ENCODE measurements at places on chromosomes 2 and 18. TPM values are rescaled to one million over a fixed set of nuclear protein-coding genes. Genes with fewer than 3 reads are reported as not detected.

GPBAR1 gene
- total RNA-seq, result not detected

CNTNAP5 gene
- not detected for total RNA-seq

OXER1 gene
- not detected for total RNA-seq

DNA sequence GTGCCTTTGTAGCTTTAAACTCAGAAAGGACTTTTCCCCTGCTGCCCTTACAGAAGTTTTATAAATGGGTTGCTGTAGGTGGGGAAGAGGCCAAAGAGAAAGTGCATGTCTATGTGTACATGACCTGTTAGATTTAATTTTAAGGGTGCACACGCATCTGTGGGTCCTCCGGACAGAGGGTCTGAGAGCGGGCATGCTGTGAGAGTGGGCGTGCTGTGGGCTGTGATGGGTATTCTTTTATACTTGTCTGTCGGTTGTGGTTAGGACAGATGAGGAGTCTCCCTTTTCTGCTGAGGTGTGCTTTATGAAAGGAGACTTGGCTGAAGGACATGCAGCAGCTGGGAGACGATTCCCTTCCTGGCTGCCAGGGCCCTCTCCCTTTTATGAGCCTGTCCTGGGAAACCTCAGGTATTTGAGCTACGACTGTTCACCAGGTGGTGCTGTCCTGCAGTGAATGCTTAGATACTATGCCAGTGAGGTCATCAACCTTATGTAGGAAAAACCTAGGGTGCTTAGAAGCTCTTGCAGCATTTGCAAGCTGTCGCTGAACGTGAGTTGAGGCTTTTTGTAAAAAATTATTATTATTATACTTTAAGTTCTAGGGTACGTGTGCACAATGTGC lies 67.5 kb downstream of the TANC1 start:
- peak; percentile 84 for DNase-seq

DNA sequence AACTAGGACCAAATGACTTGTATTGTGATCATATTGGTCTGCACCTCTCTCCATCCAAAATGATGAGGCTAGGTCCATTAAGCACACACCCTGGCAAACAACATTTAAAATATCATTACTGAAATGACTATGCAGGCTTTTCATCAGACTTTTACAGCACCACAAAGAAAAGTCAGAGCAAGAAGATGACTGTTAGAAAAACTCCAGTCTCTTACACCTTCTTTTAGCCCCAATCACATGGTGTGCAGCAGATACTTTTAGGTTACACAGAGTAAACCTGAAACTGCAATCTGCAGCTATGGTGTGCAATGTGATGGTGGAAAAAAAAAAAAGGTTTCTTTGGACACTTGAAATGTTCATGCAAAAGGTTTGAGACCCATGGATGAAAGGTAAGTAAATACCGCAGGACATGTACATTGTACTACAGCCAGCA lies 5.4 kb upstream of the POLI start:
- DNase-seq, result no peak

- DNase-seq, result no peak
Measured at GRCh38 chr18:31554776-31555175, 36.9 kb upstream of the TTR start.

DNA sequence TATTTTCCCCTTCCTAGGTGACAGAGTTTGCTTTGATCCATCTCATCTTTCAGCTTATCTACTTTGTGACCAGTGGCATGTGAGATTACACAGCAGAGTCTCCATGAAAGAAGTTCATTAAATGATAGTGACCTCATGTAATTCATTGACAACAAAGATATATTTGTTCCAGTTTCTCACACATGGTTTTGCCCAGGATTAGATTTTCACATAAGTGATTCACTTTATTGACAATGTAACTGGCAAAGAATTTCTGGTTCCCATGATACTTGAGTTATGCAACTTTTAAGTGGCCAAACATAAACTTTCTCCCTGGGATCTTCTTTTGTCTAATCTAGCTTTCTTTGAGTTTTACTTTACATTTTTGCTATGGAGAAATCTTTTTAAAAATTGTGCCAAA lies 50.0 kb downstream of the MC4R start:
- no peak for DNase-seq

DNA sequence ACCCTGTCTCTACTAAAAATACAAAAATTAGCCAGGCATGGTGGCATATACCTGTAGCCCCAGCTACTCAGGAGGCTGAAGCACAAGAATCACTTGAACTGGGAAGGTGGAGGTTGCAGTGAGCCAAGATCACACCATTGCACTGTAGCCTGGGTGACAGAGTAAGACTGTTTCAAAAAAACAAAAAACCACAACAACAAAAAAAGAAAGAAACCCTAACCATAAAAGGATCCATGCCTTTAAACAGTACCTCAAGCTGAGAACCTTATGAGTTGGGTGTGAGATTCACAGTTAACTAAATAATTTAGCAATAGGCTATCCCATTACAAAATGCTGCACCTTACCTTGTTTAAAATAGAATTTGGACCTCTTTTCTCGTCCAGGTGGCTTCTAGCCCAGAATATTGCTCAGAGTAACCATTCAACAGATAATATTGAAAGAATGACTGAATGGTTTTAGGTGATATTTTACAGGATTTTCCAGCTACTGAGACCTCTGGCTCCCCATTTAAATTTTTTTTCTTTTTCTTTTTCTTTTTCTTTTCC lies 6.4 kb downstream of the DPYSL5 start:
- no peak for DNase-seq

KCNJ3 gene
- not detected for total RNA-seq

DNA sequence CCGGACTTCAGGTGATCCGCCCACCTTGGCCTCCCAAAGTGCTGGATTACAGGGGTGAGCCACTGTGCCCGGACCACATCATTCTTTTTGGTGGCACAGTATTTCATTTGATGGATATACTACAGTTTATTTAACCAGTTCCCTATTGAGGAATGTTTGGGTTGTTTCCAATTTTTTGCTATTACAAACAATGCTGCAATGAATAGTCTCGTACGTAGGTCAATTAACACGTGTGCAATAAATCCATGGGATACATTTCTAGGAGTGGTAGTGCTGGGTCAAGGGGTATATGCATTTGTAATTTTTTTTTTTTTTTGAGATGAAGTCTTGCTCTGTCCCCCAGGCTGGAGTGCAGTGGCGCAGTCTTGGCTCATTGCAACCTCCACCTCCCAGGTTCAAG lies 28.4 kb upstream of the XPO1 start:
- DNase-seq, result no peak

IL36G gene
- total RNA-seq, result not detected

DNA sequence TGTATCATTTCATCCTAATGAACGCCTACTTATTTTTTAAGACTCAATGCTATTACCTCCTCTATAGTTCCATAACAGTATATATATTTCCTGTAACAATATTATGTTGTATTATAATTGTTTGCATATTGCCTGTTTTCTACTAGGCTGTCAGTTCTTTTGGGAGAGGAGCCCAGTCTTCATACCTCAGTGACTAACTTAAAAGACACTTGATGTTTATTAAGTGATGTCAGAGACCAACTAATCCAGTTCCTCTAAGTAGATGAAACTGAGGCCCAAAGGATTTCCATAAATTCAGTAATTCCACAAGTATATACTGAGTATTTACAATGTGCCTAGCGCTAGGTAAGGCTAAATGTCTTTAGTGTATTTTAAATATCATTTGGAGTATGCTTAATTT lies 48.9 kb upstream of the AAK1 start:
- no peak for DNase-seq

GAL3ST2 gene
- not detected for total RNA-seq

PKDCC gene
- total RNA-seq, result 4.8 TPM

GRCh38 chr2:33673937-33674336 lies 74.8 kb upstream of the FAM98A start:
- DNase-seq, result peak; percentile 8

ZEB2 gene
- total RNA-seq, result 35.0 TPM

RTP5 gene
- not detected for total RNA-seq

ADD2 gene
- total RNA-seq, result 50.5 TPM

GRCh38 chr2:236861944-236862343 lies 223.7 kb upstream of the COPS8 start:
- no peak for DNase-seq

HOXD10 gene
- total RNA-seq, result 18.1 TPM

- DNase-seq, result no peak
Measured at GRCh38 chr2:196944570-196944969, 18.1 kb upstream of the PGAP1 start.

- no peak for DNase-seq
Measured at GRCh38 chr2:23464156-23464555, 79.2 kb downstream of the KLHL29 start.

LMAN1 gene
- total RNA-seq, result 70.6 TPM

GRCh38 chr2:43106559-43107527 lies 119.6 kb downstream of the ZFP36L2 start:
- no peak for DNase-seq

DNA sequence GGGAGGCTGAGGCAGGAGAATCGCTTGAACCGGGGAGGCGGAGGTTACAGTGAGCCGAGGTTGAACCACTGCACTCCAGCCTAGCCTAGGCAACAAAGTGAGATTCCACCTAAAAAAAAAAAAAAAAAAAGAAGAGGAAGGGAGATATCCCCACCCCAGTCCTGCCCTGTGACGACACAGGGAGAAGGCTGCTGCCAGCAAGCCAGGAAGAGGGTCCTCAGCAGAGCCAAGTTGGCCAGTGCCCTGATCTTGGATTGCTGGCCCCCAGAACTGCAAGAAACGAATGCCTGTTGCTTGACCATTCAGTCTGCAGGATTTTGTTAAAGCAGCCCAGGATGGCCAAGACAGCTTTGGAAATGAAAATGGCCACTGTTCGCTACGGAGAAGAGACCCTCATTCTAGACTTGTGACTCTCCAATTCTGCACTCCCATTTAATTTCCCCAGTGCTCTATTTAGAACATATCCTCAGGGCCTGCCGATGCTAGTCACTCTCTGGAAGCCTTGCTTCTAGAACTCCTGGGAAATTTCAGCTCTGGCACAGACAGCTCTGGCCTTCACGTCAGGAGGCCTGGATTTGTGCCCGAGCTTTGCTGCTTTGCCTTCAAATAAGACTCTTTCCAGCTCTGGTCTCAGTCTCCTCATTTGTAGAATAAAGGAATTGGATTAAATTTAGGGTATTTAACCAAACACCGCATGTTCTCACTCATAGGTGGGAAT lies 15.7 kb upstream of the AMMECR1L start:
- DNase-seq, result no peak

GRCh38 chr2:241873081-241873802 lies 3.7 kb downstream of the RTP5 start:
- no peak for DNase-seq

B4GALT6 gene
- total RNA-seq, result 17.5 TPM

- peak; percentile 23 for DNase-seq
Measured at GRCh38 chr18:75429975-75430374, 2.5 kb upstream of the SMIM21 start.

DNA sequence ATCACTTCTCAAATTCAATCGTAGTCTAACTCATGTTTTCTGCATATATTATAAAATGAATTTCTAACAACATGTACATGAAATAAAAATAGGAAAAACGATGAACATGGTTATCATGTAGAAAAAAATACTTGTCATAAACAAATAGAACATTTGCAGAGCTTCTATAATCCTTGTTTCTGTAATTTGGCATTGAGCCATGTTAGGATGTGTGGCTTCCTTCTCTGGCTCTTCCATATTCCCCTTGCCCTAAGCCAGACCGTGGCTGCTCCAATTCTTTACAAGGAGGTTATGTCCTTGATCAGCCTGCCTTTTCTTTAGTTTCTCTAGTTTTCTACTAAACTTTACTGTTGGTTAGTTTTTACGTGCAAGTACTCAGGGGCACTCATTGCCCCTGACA lies 155.3 kb downstream of the COL6A3 start:
- no peak for DNase-seq

DNA sequence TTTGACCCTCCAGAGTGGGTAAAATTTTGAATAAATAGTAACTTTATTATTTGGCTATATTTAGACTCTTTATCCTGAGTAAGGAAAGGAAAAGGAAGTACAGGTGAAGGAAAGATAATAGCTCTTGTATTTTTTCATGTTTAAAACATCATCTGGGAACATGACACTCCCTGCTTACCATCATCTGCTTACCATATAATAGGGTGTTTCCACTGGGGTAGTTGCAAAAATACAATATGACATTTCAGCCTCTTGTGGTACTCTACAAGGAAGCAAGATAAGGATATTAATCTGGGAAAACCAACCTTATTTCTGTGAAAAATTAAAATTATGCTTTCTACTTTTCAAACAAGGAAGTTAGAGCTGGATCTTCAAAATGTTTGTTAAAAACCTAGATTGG lies 9.9 kb downstream of the RELCH start:
- DNase-seq, result no peak

IL1R2 gene
- total RNA-seq, result not detected

PARD3B gene
- total RNA-seq, result 3.7 TPM

KRTCAP3 gene
- total RNA-seq, result not detected

CPO gene
- not detected for total RNA-seq

DNA sequence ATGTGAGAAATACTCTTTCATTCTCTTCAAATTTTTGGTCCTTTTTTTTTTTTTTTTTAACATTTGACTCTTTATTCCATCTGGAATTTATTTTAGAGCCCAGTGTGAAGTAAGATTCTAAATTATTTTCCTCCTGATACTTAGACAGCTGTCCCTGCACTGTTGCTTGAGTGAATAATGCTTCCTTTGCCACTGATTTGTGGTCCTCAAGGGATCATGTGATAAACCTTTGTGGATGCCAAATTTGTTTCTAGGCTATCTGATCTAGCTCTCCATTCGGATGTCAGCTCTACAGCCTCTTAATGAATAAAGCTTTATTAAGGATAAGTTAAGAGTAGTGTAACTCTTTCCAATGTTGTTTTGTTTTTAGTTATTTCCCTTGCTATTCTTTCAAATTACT lies 142.3 kb downstream of the SMAD7 start:
- DNase-seq, result no peak

DNA sequence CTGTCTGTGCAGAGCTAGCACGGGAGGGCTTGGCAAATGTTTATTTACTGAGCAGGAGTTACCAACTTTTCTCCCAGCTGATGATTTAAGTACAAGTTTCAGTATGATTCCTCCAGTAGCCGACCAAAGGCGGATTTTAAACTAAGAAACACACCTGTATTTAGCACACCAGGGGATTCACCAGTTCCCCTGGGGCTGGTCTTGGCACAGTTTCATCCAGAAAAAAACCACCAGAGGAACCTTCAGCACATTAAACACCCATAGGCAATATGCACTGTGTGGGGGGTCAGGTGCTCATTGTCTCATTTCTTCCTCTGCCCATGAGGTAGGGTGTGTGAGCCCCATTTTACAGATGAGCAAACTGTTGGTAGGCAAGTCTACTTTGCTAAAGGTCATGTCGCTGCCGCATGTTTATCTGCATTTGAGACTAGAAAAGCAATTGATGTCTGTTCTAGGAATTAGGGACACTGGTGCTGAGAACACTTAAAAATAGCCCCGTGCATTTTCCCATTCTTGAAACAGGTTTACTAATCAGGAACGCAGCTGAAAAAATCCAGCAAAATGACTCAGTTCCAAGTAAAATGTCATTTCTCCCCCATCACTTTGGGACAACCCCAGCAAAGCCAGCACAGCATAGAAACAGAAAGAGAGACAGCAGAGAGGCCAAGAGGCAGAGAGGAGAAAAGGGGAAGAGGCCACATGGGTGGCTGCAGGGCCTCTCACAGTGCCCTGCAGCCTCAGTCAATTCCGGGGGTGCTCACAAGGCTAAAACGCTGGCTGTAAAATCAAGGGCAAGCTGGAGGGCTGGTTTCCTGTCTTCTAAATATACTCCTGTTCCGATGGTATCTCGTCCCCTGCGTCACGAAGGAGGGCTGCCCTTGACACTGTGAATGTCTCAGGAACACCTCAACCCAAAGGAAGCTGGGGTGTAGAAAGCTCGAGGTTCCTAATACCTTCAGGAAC lies 166.8 kb upstream of the ID2 start:
- no peak for DNase-seq

Measured in A172 (cell line).